ENCODE measurements at places on chromosomes 1 and 21. TPM values are rescaled to one million over a fixed set of nuclear protein-coding genes. Genes with fewer than 3 reads are reported as not detected.

Gene AMPD1
- not detected for total RNA-seq

Gene FAM78B
- 0.17 TPM for total RNA-seq

Gene PCSK9
- total RNA-seq: 37.8 TPM

Gene C4BPA
- total RNA-seq: not detected

Gene RAB42
- 7.4 TPM for total RNA-seq

Gene AJAP1
- 0.15 TPM for total RNA-seq

Gene BARHL2
- not detected for total RNA-seq

Gene CENPF
- 38.8 TPM for total RNA-seq

Gene SDC3
- 35.5 TPM for total RNA-seq

Gene ACTL8
- 0.30 TPM for total RNA-seq

Gene ST6GALNAC3
- total RNA-seq: 3.6 TPM

Gene C1orf94
- not detected for total RNA-seq

Gene HHAT
- total RNA-seq: 1.5 TPM

Gene FMO4
- total RNA-seq: 1.8 TPM

Gene RNU1-4
- not detected for total RNA-seq

Gene GFI1
- 0.15 TPM for total RNA-seq

Gene CYP4A11
- total RNA-seq: not detected

Gene HAO2
- total RNA-seq: not detected

Gene KCNAB2
- total RNA-seq: 2.7 TPM

Gene C1QB
- not detected for total RNA-seq

Gene TLR5
- not detected for total RNA-seq

Gene KHDC4
- total RNA-seq: 22.6 TPM

Gene SGIP1
- total RNA-seq: 4.9 TPM

Gene TPTE
- total RNA-seq: not detected

Gene PPIAL4G
- not detected for total RNA-seq

Measured in bronchus fibroblast of lung (primary cell).